ENCODE measurements at places on chromosomes 3 and 15.

GRCh38 chr15:101138913-101139880, 112.7 kb downstream of the CHSY1 start:
- DNase-seq = no peak

GRCh38 chr3:35224565-35225295, 414.6 kb upstream of the ARPP21 start:
- DNase-seq = no peak

- DNase-seq = no peak
Observed at GRCh38 chr15:90015749-90016148, 14.6 kb downstream of the ZNF710 start.

DNA sequence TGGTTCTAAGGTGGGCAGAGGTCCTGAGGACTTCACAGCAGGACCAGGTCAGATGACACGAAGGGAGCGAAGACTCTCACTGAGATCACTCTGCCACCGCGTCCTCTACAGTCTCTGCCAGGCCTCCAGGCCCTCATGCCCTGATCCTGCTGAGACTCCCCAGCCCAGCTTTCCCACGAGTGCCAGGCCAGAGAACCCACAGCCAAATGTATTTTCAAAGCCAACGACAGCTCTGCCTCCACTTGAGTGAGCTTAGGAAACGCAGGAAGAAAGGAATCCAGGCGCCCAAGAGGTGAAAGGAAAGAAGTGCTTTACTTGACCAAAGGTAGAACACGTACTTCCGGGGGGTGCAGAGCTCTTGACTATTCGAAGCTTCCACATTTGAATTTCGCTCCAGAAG, 275.0 kb downstream of the XXYLT1 start:
- no peak for DNase-seq

DNA sequence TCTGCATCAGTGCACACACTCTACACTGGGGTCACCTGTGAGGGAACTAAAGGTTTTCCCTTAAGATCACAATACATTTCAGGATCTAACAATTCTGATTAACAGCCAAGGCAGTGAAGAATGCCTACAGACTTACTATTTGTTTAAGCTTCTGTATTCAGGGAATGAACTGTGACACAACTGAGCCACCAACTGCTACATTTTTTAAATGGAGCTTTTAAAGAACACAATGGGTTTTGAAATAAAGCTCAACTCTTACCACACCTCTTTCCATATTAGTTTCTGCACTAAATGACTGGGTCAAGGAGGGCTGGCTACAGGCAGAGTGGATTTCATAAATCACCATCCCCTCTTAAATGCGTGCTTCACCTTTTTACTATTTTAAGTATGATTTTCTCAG, 100.2 kb downstream of the TMCC1 start:
- DNase-seq = no peak

- no peak for DNase-seq
Observed at GRCh38 chr3:192902549-192902948, 15.1 kb downstream of the MB21D2 start.

DNA sequence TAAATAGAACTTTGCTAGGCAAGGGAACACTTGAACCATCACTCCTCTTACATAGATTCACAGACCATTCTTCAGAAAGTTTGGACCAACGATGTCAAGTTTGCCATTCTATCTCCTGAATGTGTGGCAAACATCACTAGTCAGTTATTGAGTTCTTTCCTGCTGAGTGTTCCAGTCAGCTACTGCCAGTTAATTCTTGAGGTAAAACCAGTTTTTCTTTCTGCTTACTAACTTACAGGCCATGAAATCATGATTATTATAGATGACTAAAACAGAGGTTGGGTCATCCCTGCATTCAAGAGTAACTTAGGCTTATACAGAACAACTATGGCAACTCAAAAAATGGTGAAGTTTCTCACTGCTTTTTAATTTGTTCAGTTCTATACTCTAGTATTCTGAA, 88.2 kb downstream of the AP4E1 start:
- no peak for DNase-seq

DNA sequence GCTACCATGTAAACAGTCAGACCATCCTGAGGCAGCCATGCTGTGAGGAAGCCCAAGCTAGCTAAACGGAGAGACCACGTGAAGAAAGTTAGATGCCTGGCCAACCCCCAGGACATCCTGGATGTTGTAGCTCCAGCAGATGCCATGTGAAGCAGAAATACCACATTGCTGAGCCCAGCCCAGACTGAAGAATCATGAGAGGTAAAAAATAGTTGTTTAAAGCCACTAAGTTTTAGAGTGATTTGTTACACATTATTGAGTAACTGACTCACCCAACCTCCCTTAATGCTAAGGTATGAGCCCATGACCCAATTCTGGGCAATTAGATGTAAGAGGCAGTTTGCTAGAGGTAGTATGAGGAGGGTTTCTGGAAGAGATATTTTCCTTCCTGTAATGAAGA, 200.5 kb downstream of the THRB start:
- DNase-seq = no peak

DNA sequence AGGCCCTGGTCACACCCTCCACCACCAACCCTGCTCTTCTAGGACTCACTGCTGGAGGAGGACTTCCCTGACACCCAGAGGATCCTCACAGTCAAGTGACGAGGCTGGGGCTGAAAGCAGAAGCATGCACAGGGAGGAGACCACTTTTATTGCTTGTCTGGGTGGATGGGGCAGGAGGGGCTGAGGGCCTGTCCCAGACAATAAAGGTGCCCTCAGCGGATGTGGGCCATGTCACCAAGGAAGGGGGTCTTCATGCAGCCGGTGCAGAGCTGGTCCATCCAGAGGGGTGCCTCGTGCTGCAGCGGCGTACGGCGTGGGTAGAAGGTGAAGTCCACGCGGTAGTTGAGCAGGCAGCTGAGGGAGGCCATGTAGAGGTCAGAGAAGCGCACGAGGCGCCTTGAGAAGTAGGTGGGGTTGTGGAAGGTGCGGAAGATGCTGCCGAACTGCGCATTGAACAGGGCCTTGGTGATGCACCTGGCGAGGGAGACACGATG, 9.4 kb downstream of the NT5DC2 start:
- no peak for DNase-seq

DNA sequence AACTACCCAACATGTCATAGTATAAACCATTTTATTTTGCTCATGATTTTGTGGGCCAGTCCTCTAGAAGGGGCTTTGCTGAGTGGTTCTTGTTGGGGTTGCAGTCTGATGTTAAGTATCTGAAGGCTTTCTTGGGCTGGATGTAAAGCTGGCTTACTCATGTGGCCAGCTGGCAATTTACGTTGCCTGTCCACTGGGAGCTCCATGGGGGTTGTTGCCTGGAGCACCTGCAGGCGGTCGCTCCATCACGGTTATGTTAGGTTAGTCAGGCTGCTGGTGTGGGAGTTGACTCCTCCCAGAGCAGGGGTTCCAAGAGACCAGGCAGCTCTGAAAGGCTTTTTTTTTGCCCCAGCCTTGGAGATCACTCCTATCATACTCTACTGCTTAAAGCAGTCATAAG, 98.1 kb downstream of the NR1D2 start:
- no peak for DNase-seq

DNA sequence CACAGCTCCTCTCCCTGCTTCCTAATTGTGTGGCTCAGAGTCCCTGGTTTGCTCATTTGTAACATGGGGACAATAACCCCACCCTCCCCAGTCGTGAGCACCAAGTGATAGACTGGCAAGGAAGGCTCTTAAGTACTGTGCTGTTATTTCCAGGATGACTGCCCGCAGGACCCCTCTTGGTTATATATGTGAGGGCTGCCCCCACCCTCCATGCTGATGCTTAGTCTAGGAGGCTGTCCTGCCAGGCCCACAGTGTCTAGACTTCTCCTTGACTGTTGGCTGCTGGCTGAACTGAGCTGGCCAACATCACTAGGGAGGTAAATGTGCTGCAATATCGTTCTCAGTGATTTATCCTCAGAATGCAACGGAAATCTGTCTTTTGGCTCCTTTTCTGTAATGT, 45.1 kb downstream of the RAB11A start:
- DNase-seq = no peak

GRCh38 chr15:67776600-67776999, 48.7 kb upstream of the SKOR1 start:
- DNase-seq = no peak

GRCh38 chr15:48730506-48730905, 80.4 kb downstream of the CEP152 start:
- no peak for DNase-seq

DNA sequence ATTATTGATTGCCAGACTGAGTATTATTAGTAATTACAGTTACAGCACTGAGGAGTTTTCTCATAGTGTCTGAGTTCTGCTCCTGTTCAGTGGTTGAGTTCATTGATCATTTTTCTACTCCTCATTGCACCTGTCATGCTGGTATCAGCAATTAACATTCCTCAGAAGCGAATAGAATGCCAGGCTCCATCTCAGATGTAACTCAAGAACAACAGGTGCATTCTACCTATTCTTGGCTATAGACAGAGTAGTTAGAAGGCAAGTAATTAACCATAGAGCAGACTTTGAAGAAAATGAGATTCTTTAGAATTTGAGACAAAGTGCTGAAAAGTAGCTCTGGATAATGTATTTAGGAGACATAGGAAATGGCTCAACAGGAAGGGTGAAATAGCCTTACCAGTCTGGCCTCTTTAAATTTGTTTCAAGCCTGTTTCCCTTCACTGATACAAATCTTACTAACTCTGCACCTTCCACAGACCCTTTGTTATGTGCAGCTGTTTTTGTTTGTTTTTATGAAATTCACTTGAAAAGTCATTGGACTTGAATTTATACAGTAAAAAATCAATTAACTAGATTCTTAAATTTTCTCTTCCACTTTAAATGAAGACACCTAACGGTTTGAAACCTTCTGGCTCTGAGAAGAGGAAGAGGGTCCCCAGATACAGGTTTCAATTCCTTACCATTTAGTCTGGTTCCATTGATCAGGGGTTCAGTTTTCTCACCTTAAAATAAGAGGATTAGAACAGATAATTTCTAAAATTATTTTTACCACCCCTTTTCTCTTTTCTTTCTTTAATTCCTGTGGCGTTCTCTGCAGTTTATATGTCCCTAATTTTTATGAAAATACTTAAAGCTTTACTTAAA, 109.6 kb downstream of the FNDC3B start:
- DNase-seq = no peak

DNA sequence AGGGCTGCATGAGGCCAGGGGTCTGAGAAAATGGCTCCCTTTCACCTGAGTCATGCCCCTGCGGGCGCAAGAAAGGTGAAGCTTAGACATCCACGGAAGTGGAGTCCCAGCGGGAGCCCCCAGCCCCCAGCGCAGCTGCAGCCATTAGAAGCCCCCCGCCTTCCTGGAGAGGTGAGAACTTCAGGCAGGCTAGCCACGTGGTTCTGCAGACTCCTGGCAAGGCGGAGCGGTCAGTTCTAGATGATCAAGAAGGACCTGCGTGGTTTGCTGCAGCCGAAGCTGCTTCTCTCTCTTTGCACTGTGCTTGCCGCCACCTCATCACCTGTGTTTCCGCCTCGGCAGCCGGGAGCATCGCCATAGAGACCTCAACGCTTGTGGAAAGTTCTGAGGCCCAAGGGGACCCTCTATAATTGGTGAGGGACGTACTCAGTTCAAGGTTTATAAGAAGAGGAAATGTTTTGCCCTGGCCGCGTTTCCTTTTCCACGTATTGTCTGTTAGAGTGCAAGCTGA, 15.8 kb upstream of the KCNMB3 start:
- DNase-seq = no peak

GRCh38 chr3:107028626-107029025, 348.6 kb upstream of the CCDC54 start:
- DNase-seq = no peak

DNA sequence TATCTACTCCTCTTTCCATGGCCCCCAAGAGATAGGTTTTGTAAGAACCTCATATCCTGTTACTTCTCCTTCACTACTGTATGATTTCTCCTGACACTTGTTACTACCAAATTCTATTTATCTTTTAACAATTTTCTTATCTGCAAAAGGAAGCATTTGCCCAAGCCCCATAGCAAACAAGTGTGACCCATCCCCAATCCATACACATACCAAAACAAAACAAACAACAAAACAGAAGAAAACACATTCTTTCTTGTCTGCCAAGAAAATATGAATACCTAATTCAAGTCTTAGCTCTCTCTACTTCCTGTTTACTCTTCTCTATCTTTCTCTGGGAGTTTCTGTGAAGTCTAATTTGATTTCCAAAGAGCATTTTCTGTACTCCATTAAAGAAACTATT, 39.0 kb upstream of the AADAC start:
- no peak for DNase-seq

DNA sequence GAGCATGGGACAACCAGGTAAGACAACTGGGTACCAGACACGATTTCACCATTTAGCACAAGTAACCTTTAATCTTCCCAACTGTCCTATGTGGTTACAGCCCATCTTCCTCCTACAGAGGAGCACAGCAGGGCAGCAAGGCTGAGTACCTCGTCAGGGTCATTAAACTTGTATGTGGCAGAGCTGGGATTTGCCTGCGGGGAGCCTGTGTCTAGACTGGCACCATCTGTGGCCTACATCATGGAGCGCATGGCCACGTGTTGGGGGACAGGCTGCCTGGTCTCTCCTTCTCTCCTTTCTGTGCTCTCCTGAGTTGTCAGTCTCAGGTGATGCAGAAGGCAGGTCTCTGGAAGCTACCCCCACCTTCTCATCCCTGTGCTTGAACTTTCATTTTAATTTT, 32.2 kb downstream of the GOLGA6A start:
- DNase-seq = no peak

- DNase-seq = no peak
Observed at GRCh38 chr3:46862369-46863025, 747 bp downstream of the MYL3 start.

DNA sequence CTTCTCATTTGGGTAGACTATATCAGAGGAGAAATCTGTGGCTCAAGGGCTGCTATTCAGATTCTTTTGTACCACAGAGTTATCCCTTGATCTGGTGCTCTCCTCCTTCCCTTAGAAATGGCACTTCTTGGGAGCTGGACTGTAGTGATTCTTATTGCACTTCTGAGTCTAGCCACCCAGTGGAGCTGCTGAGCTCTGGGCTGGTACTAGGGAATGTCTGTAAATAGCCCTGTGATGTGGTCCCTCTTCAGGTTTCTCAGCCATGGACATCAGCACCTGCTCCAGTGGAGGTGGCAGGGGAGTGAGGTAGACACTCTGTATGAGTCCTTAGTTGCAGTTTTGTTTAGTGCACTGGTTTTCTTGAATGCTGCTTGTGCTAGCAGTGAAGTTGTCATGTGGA, 1292.6 kb downstream of the SI start:
- no peak for DNase-seq

- no peak for DNase-seq
Observed at GRCh38 chr3:88462230-88462629, 312.5 kb downstream of the C3orf38 start.

DNA sequence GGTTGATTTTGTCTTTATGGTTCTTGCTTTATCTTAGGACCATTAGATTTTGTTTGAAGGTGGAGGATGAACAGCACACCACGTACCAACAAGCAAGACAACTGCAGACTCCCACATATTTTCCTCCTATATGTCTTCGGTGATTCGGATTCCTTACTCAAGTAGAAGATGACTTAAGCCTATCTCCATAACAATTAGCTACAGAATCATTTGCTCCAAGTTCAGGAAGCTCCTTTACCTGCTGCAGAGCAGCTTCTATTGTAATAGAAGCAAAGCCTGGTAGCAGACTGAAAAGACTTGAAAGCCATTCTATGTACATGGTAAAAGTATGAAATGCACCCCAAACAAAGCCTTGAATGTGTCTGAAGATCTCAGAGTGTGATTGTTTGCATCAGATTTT, 229.0 kb downstream of the SOX2 start:
- DNase-seq = no peak

All from T-helper 17 cell (primary cell).